ENCODE measurements at places on chromosomes 4 and X. TPM values are rescaled to one million over a fixed set of nuclear protein-coding genes. Genes with fewer than 3 reads are reported as not detected.

GPR34 gene
- total RNA-seq: not detected

DNA sequence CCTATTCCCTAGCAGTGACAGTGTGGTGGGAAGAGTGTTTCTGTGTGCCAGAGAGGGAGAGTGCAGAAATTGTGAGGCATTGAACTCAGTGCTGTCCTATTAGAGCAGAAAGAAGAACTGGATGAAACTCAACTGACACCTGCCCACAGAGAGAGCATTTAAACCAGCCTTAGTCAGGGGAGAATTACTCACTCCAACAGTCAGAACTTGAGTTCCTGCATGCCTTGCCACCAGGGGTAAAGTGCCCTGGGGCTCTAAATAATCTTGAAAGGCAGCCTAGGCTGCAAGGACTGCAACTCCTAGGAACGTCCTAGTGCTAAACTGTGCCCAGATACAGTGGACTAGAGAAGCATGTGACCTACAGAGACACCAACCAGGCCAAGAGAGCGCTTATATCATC lies 12.8 kb downstream of the CYSLTR1 start:
- no peaks in the 10 kb centered on the region for H3K36me3 ChIP-seq
- H3K4me3 ChIP-seq: no peak overlapping the region
- H3K27ac ChIP-seq: no peak overlapping the region
- no peaks in the 10 kb centered on the region for H3K4me1 ChIP-seq
- no peak for DNase-seq

- H3K4me3 ChIP-seq: no peak overlapping the region
- no peaks in the 10 kb centered on the region for H3K36me3 ChIP-seq
- peaks cover 14% of the 10 kb centered on the region for H3K4me1 ChIP-seq
- H3K27ac ChIP-seq: no peak overlapping the region
These were observed 135.3 kb downstream of the CPZ start for GRCh38 chr4:8727546-8728510.

GRCh38 chr4:87209696-87210095 lies 10.7 kb downstream of the KLHL8 start:
- DNase-seq: no peak
- no peak overlapping the region for H3K27ac ChIP-seq
- H3K27me3 ChIP-seq: no peaks in the 10 kb centered on the region
- H3K36me3 ChIP-seq: no peaks in the 10 kb centered on the region
- H3K4me1 ChIP-seq: no peaks in the 10 kb centered on the region
- no peak overlapping the region for H3K4me3 ChIP-seq

RXFP1 gene
- total RNA-seq: not detected

PDCL2 gene
- not detected for total RNA-seq

Data from glutamatergic neuron (in vitro differentiated cells).